ENCODE measurements at places on chromosomes 16 and 17.

- DNase-seq: no peak
Observed at GRCh38 chr16:51880776-51881175, 666.2 kb downstream of the TOX3 start.

DNA sequence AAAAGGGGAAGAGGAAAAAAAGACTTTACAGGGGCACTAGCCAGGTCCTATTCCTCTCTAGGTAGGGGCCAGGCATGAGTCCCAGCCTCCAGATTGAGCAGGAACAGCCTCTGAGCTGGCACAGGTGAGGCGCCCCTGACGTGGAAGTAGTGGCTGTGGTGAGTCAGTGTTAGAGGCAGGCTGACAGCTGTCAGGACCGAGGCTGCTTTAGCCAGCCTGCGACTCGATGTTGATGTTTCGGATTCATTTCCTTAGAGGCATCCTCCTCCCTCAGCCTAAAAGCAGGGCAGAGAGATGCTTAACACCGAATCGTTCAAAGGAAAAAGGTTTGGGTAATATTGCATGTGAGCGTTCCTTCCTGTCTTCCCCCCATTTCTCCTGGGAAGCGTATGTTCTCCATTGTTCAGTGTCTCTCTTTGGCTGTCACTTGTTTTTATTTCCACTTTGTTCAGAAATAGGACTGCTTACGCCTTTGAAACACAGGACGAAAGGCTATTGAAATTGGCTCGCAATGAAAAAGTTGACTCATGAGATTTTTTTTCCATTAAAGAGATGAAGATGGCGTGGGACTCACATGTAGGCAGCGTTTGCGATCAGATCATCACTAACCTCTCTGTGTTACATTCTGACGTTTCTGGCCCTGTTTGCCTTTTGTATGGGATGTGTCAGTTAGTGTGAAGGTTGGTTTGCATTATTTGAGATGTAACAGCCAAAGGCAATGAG lies 1.3 kb downstream of the KIAA0513 start:
- no peak for DNase-seq

DNA sequence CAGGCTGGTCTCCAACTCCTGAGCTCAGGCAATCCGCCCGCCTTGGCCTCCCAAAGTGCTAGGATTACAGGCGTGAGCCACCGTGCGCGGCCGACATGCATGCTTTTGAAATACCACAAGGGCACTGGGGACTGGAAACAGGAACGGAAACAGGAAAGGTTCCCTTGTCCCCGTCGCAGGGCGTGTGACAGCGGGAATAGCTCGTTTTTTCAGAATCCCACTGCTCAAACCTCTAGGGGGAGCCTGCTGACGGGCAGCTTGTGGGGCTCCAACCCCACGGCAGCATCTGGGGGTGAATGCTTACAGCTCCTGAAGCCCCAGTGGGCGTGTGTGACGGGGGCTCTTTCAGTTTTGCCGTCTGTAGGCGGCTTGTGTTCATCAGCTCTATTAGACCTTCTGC lies 18.8 kb upstream of the ASGR2 start:
- DNase-seq: no peak

GRCh38 chr16:3789375-3790099 lies 72.2 kb upstream of the TRAP1 start:
- DNase-seq: no peak

DNA sequence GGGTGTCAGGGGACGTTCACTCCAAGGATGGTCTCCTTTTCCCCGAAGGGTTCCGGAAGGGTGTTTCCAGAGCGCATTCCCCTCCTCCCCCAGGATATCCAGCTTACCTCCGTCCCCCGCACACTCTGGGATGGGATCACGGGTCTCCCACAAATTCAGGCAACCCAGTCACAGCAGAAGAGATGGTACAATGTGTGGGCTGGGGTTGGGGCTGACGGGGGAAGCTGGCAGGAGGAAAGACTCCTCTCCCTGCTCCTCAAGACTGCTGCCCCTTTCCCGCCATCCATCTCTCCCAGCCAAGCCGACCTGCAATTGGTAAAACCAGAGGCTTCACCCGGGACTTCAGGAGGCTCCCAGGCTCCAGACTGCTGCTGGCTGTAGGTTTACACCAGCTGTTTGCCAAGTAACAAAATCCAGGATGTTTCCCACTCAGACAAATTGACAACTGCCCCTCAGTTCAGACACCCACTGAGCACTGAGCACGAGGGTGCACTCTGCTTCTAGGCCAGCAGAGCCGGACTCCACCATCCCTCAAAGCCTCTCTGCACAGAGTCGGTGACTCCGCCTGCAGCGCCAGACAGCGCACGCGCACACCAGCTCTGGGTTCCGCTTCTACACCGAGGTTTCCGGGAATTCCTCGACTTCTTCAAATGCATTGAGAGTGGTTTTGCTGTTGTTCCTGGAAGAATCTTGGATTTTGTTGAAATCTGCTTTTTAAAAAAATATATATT lies 37.7 kb downstream of the ASPA start:
- no peak for DNase-seq

DNA sequence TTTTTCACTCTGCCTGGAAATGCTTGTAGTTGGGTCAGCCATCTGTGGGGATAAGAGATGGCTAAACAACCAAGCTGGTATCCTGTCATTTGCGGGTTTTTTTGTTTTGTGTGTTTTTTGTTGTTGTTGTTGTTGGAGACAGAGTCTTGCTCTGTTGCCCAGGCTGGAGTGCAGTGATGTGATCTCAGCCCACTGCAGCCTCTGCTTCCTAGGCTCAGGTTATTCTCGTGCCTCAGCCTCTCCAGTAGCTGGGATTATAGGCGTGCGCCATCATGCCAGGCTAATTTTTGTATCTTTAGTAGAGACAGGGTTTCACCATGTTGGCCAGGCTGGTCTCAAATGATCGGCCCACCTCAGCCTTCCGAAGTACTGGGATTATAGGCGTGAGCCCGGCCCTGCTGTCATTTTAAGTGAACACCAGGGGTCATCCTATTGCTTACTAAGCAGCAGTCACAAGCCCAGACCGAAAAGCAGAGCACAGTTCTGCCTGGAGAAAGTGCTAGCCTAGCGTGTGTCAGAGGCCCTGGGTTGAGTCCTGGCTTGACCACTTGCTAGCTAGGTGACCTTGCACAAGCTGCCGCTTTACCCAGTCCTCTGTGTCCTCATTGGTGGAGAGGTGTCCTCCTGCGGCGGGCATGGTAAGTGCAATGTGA lies 4.6 kb downstream of the SMCR8 start:
- DNase-seq: no peak
